Thymus (tissue), 14 donors: ENCODE measurements at places on chromosomes 5 and 9. TPM values are rescaled to one million over a fixed set of nuclear protein-coding genes. Genes with fewer than 3 reads are reported as not detected.

DNA sequence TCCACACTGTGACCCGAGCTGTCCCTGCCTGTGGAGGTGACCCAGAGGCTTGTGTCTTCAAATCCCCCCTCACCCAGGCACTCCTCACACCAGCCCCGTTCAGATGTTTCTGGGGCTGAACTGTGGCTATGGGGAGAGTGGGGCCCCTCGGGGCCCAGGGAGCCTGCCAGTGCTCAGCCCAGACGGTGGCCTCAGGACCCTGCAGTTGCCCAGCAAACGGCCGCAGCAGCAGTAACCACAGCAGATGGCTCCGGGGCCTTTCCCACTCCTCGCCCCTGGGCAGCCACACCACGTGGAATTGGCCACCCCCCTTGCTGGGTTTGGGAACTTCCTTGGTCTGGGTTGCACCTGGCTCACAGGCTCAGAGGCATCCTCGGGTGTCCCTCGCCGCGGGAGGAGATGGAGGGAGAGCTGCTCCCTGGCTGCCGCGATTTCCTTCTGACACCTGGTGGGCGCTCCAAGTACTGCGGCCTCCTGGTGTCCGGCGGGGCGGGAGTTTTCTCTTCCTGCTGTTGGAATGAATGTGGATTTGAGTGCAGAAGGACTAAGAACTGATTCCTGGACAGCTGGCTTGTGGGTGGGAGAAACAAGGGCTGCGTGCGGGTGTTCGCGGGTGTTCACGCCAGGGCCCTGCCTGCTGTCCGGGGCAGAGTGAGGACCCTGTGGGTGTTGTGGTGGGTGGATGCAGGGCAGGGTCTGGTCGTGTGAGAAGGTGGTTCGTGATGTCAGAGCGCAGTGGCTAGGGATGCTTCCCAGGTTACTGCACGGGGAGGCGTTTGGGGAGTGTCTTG, 97.5 kb downstream of the COL5A1 start:
- H3K4me3 ChIP-seq: no peak overlapping the region
- no peaks in the 10 kb centered on the region for H3K4me1 ChIP-seq
- DNase-seq: no peak
- no peaks in the 10 kb centered on the region for H3K36me3 ChIP-seq
- no peak overlapping the region for H3K27ac ChIP-seq
- H3K27me3 ChIP-seq: no peaks in the 10 kb centered on the region

DNA sequence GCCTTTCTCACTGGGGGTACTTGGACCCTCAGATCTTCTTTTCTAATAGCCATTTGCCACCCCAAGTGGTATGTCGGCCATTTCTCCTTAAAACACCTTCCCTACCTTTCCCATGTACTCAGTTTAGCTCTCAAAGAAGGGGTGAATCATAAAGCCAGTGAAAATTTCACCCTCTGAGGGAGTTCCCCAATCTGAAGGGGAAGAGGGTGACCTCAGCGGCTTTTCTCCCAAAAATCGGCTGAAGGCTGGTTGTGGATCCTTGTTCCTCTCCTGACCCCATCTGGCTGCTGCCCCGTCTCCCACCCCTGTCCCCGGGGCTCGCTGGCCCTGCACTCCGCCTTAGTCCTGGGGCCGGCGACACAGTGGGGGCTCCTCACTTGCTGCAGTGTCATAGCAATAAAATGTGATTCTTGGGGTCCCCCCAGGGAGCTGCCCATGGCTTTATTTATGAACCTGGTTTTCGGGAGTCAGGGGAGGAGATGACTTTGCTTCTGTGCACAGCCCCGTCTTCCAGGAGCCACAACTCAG, 17.3 kb upstream of the LTC4S start:
- H3K27ac ChIP-seq: no peak overlapping the region
- H3K36me3 ChIP-seq: peaks cover 72% of the 10 kb centered on the region
- H3K27me3 ChIP-seq: no peaks in the 10 kb centered on the region
- DNase-seq: no peak

The LRRC19 gene
- total RNA-seq: not detected

- H3K4me3 ChIP-seq: no peak overlapping the region
- H3K27ac ChIP-seq: no peak overlapping the region
- H3K4me1 ChIP-seq: no peaks in the 10 kb centered on the region
- no peaks in the 10 kb centered on the region for H3K27me3 ChIP-seq
- DNase-seq: peak; percentile 34
These were observed 23.8 kb upstream of the ZNF622 start for GRCh38 chr5:16489322-16489791.
